CD4-positive, alpha-beta T cell treated with Interleukin-21 for 1 hour (primary cell): ENCODE measurements at places on chromosomes 6 and 20.

DNA sequence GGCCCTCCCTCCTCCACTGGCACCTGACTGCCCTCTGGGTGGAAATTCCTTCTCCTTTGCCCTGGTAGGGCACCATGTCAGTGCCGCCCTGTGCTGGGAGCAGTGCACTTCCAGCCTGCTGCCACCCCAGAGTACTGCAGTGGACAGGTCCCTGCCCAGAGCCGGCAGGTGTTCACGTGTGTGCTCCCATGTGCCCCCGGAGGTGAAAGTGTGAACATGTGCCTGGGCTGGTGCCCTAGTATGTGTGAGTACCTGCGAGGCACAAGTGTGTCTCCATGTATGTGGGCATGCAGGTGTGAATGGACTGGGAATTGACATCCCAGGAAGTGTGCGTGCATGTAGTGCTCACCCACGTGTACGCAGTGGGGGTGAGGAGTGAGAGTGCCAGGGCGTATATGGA lies 29.4 kb downstream of the SDCBP2 start:
- peak; percentile 35 for DNase-seq

DNA sequence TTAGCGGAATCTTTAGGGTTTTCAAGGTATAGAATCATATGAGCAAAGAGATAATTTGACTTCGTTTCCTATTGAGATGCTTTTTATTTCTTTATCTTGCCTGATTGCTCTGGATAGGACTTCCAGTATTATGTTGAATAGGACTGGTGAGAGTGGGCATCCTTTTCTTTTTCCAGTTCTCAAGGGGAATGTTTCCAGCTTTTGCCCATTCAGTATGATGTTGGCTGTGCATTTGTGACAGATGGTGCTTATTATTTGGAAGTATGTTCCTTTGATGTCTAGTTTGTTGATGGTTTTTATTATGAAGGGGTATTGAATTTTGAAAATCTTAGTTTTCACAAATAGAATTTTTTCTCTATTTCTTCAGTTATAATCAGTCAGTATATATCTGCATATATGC lies 656.6 kb upstream of the MAP3K7 start:
- DNase-seq = no peak

DNA sequence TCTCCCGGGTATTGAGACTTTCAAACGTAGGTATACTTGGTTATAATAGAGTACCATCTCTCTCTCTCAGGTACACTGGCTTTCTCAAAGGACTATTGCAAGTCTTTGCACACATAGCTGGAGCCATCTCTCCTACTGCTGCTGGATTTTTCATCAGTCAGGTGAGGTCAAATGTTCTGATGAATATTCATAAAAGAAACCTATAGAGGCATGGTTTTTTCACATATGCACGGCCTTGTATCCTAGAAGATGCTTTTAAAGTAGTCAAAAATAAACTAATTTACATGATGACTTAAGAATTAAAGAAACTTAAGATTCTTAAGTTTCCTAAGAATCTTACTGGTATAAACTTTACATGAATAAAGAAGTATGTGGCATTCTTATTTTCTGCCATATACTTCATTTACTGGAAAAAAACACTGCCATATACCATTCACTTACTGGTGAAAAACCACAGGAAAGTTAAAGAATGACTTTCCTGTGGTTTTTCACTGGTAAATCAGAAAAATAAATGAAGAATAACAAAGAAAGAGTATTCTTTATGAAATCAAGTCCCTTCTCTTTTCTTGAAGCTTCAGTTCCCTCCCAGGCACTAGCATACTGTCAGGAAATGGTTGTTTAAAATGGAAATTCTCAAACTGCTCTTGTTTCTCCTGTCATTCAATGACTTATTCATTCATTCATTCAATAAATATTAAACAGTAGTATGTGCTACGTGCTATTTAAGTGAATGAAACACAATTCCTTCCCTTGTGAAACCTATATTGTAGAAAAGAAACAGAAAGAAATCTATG lies 23.5 kb downstream of the SLC17A4 start:
- no peak for DNase-seq

DNA sequence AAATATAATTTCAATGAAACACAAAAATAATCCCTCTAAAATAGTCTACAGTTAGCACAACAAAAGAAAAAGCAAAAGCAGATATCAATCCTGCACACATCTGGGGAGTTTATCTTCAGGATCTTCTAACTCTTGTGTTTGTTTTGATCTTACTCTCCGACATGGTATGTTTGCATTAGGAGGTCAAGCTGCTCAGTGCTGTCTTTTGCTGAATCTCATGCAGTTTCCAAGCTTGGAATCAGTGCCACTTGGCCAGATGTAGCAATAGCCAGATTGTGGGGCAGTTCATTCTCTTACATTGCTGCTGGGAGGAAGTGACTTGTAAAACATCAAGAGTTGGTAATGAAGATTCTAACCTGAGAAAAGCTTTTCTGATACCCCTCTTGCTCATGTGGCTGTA lies 29.5 kb downstream of the RIOK1 start:
- DNase-seq = no peak

- DNase-seq = no peak
Measured at GRCh38 chr6:39573541-39573940, 151.7 kb downstream of the KIF6 start.

- no peak for DNase-seq
Measured at GRCh38 chr6:14100966-14101365, 16.6 kb upstream of the CD83 start.

- peak; percentile 49 for DNase-seq
Measured at GRCh38 chr6:7725849-7726415, at the start of gene BMP6. BMP6 (plus strand) TSS chr6:7726099; CDS start chr6:7726956, 857 bp downstream.

DNA sequence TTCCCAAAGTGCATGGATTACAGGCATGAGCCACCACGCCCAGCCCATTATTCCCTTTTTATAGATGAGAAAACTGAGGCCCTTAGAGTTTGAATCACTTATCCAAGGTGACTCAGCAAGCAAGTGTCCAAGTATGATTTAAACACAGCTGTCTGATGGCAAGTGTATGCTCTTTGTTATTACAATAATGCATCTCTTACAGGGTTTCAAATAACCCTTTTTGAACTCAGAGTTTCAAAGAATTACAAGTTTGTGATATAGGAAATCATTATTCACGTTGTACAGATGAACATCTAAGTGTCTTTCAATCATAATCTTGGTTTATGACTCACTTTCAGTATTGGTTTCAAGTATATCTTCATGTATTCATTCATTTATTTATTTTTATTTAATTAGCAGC lies 63.0 kb downstream of the CD83 start:
- no peak for DNase-seq

GRCh38 chr6:156791320-156791850 lies 14.2 kb downstream of the ARID1B start:
- DNase-seq = peak; percentile 44
